ENCODE measurements at places on chromosomes 3 and 15.

DNA sequence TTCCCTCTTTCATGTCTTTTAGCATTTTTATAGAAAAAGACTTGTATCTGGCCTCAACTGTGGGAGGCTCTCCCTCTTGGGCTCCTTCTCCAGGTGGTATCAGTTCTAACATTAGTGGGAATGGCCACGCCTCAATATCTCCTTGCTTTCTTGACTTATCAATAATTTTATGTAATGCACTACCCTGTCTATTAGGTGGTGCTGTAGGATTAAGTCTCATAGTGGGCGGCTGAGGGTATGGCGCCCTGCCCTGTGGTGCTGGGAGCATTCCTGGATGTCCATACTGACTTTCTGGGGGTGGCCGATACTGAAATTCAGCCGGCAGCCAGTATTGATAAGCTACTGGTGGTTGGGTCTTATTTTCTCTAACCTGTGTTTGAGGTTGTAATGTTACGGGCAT lies 8.7 kb upstream of the RPUSD3 start:
- no peak for DNase-seq
- H3K4me1 ChIP-seq = peaks cover 20% of the 10 kb centered on the region
- no peaks in the 10 kb centered on the region for H3K36me3 ChIP-seq

DNA sequence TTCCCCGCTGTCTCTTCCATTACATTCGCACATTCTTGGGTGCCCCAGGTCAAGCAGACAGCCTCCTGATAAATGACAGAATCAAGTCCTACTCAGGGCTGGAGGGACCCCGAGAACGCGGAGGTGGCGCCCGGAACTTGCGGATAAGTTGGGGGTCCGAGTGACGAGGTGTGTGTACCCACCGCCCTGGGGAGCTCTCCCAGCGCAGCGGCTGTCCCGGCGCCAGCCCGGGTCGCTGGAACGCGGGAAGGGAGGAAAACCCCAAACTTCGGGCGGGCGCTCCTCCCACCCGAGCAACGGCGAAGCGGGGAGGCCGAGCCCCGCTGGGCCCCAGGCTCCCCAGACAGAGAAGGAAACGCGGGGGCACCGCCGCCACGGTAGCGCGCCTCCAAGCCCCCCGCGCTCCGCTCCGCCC lies 550 bp downstream of the CLN6 start:
- H3K27me3 ChIP-seq = no peaks in the 10 kb centered on the region
- peak overlapping the region; percentile 78 for H3K27ac ChIP-seq
- H3K4me3 ChIP-seq = peak overlapping the region; percentile 87
- no peak for DNase-seq
- H3K4me1 ChIP-seq = peaks cover 65% of the 10 kb centered on the region

- H3K27me3 ChIP-seq = peaks cover 9% of the 10 kb centered on the region
- peaks cover 24% of the 10 kb centered on the region for H3K4me1 ChIP-seq
- H3K36me3 ChIP-seq = no peaks in the 10 kb centered on the region
Measured at GRCh38 chr3:171334465-171334811, 125.8 kb downstream of the TNIK start.

DNA sequence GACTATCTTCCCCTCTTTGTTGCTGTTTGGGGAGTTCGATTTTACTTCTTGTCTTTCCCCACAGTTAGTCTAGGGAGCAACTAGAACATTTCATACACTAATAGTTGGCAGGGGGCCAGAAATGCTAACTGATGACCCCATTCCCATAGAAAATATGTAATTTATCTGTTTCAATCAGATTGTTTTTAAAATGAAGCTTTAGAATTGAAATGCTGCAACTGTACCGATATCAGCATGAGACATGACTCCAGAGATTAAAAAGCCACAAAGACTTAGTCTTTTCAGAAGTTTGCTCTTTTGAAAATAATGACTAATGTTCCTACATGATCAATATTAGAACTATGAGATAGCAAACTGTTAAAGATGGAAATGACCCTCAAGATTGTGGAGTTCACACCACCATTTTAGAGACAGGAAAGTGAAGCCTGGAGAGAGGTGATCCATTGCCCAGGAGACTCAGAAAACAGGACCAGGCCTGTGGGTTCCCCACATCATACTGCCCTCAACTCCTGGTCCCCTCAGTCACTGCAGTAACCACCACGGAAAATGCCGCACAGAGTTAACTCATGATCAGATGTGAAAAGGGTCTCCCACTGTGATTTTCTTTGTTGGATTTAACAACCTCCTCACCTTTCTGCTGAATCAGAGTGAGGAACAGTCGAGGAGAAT lies 130.3 kb downstream of the CHDH start:
- no peak for DNase-seq
- H3K4me3 ChIP-seq = no peak overlapping the region
- H3K27me3 ChIP-seq = peaks cover 3% of the 10 kb centered on the region
- no peaks in the 10 kb centered on the region for H3K36me3 ChIP-seq

- H3K27me3 ChIP-seq = peaks cover 3% of the 10 kb centered on the region
- H3K4me3 ChIP-seq = no peak overlapping the region
- no peaks in the 10 kb centered on the region for H3K36me3 ChIP-seq
- DNase-seq = no peak
- H3K27ac ChIP-seq = peak overlapping the region; percentile 33
Measured at GRCh38 chr3:4083225-4084015, 219.7 kb upstream of the SETMAR start.

GRCh38 chr15:65821070-65821469 lies 29.0 kb upstream of the DENND4A start:
- no peak overlapping the region for H3K4me3 ChIP-seq
- peaks cover 4% of the 10 kb centered on the region for H3K36me3 ChIP-seq
- no peak for DNase-seq
- no peaks in the 10 kb centered on the region for H3K27me3 ChIP-seq

GRCh38 chr15:80419546-80419945 lies 15.4 kb downstream of the ARNT2 start:
- no peaks in the 10 kb centered on the region for H3K36me3 ChIP-seq
- no peak overlapping the region for H3K4me3 ChIP-seq
- DNase-seq = no peak
- no peak overlapping the region for H3K27ac ChIP-seq
- no peaks in the 10 kb centered on the region for H3K27me3 ChIP-seq
- H3K4me1 ChIP-seq = no peaks in the 10 kb centered on the region

DNA sequence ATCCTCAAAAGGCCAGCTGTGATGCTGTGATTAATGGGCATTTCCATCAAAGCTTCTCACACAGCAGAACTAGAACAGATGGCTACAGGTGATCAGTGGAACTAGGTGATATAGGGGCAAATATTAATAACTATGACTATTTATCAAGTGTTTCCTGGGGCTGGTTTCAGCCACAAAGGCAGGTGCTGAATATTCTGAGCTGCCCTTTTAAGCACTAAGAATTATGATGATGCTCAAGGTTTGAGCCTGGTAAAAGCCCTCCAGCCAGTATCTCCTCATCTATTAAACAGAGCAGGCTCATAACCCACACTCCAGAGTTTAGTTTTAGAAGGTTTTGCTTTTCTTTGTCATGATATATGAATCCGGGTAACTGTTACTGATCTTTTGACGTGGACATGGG lies 129.5 kb upstream of the ACP3 start:
- H3K36me3 ChIP-seq = no peaks in the 10 kb centered on the region
- peaks cover 3% of the 10 kb centered on the region for H3K27me3 ChIP-seq
- no peak overlapping the region for H3K4me3 ChIP-seq
- no peaks in the 10 kb centered on the region for H3K4me1 ChIP-seq
- no peak for DNase-seq

DNA sequence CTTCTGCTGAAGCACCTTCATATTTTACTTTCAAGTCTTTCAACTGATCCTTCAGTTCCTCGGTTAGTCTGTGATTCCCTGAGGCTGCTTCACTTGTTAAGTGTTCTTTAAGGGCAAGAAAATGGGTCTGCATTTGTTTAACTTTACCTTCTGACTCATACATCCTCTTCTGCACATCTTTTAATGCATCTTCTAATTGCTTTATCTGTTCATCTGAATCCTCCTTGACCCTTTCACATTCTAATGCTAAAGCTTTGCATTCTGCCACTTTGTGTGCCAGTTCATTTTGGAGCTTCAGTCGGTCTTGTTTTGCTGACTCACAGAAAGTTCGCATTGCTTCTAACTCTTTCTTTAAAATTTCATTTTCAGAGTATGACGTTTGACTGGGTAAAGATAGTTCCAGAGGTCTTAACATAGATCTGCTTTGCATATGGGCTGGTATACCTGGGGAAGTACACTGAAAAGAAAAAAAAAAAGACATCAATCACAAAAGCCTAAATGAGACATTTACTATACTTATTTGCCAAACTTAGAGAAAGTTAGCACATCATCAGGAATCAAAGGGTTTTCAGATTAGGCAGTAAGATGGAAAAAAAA lies 94.3 kb downstream of the UACA start:
- no peak overlapping the region for H3K27ac ChIP-seq
- H3K4me1 ChIP-seq = no peaks in the 10 kb centered on the region
- no peak overlapping the region for H3K4me3 ChIP-seq

DNA sequence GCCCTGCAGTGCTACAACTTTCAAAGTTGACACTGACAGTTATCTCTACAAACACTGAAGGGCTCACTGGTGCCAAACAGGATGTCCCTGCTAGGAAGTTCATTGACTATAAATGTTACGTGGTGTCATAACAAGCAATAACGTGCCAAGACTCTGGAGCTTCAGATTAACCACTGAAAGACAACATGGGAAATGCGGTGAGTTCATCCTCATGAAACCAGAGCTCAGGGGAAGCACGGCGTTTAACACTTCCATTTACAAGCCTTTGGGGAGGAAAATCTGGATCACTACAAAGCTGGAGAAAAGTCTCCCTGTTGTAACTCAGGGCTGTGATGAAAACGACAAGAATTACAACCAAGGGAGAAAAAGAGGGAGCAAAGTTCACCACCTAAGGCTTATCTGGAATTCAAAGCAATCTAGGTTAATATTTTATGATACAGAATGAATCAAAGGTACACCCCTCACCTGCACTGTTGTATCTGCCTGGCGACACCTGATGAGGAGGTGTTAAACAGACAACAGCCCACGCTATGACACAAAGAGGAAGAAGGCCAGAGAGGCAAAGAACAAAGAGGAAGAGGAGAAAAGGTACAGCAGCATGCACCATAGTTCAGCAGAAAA lies 27.0 kb downstream of the SHQ1 start:
- peaks cover 26% of the 10 kb centered on the region for H3K4me1 ChIP-seq
- no peak for DNase-seq
- H3K36me3 ChIP-seq = peaks cover under 1% of the 10 kb centered on the region
- H3K4me3 ChIP-seq = no peak overlapping the region
- no peak overlapping the region for H3K27ac ChIP-seq

DNA sequence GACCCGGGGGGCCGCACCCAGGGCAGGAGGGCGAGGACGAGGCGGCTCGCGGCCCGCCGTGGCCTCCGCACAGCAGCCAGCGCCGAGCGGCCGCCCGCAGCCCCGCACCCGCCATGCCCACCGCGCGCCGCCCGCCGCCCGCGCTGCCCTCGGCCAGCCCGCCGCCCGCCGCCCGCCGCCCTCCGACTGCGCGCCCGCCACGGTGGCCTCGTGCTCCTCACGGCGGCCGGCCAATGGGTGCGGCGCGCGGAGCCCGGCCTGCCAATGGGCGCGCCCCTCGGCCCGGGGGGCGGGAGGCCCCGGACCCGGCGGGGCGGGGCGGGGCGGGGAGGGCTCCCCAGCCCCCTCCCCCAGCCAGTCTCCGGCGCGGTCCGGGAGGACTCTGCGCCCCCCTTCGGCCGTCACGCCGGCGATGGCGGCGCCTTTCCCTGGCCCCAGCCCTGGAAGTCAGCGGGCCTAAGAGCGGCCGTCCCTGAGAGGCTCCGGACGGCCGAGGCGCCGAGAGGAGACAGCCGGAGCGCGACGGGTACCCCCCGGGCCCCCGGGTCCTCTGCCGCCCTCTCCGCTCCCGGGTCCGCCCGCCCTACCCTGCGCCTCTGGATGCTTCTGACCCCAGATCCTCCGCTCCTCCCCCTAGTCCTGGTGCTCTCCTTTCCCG lies at the start of gene NT5DC2:
Gene NT5DC2 (minus strand): TSS at position 235 of the 658 bp plus-strand sequence. CDS start 120 bp downstream, at position 115.
- peaks cover 19% of the 10 kb centered on the region for H3K36me3 ChIP-seq
- no peaks in the 10 kb centered on the region for H3K27me3 ChIP-seq
- DNase-seq = peak; percentile 87
- H3K4me3 ChIP-seq = peak within 1 kb of the TSS; percentile 88
- H3K27ac ChIP-seq = peak within 1 kb of the TSS; percentile 45
- H3K4me1 ChIP-seq = peaks cover 70% of the 10 kb centered on the region

DNA sequence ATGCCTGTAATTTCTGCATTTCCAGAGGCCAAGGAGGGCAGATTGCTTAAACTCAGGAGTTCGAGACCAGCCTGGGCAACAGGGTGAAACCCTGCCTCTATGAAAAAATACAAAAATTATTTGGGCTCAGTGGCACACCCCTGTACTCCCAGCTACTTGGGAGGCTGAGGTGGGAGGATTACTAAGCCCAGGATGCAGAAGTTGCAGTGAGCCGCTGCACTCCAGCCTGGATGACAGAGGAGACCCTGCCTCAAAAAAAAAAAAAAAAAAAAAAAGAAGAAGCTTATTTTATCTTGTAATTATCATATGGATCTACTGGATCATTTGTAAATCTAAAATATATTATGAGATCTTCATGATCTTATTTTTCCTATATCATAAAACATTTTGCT lies 84.1 kb downstream of the PPCDC start:
- no peak overlapping the region for H3K4me3 ChIP-seq
- H3K27me3 ChIP-seq = no peaks in the 10 kb centered on the region
- no peak for DNase-seq
- H3K4me1 ChIP-seq = peaks cover 53% of the 10 kb centered on the region

DNA sequence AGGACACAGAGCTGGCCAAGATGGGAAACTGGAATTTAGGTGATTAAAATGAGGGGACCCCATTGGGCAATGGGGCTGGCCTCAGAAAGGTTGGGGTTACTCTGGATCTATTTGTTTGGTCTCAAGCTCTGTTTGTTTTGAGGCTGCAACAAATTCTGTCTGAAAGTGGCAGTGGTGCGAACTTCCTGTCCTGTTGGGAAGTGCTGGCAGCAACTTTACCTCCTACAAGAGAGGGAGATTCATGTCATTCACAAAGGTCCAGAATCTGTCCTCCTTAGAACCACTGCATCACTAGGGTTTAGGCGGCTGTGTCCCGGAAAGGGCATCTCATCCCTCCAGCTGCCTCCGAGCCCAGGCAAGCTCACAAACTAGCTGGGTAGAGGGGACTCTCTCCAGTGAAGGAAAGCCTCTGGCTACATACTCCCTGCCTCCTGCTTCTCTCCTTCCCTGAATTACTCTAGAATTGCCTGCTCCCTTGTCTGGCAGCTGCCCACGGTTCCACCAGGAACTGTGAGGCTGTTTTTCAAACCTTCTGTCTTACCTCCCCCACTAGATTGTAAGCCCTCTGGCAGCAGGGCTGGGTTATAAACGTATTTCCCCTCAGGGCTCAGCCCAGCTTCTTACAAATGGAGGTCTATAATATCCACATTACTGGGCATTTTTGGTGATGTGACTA lies 23.6 kb downstream of the MEGF11 start:
- no peak for DNase-seq
- no peak overlapping the region for H3K4me3 ChIP-seq
- no peaks in the 10 kb centered on the region for H3K36me3 ChIP-seq
- no peak overlapping the region for H3K27ac ChIP-seq

DNA sequence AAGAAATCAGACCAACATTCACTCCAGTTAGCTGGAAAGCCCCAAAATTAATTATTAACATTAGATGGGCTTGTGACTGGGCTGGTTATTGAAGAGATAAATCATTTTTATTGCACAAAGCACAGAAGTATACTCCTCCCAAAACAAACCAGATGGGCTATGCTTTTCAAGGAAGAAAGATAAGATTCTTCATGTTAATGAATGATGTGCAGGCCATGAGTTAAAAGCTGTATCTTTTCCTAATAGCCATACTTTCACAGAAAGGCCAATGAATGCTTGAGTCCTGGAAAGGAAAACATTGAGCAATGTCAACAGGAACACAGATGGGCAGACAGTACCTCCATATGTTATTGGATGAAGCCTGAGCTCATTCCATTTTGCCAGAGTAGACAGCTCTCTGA lies 55.4 kb downstream of the OCA2 start:
- H3K4me3 ChIP-seq = no peak overlapping the region
- no peak for DNase-seq
- H3K27ac ChIP-seq = no peak overlapping the region
- peaks cover 17% of the 10 kb centered on the region for H3K27me3 ChIP-seq
- peaks cover 11% of the 10 kb centered on the region for H3K4me1 ChIP-seq
- H3K36me3 ChIP-seq = no peaks in the 10 kb centered on the region

Data from nephron progenitor cell (in vitro differentiated cells).